IPS DF 19.7 (cell line): ENCODE measurements at places on chromosomes 4 and X.

DNA sequence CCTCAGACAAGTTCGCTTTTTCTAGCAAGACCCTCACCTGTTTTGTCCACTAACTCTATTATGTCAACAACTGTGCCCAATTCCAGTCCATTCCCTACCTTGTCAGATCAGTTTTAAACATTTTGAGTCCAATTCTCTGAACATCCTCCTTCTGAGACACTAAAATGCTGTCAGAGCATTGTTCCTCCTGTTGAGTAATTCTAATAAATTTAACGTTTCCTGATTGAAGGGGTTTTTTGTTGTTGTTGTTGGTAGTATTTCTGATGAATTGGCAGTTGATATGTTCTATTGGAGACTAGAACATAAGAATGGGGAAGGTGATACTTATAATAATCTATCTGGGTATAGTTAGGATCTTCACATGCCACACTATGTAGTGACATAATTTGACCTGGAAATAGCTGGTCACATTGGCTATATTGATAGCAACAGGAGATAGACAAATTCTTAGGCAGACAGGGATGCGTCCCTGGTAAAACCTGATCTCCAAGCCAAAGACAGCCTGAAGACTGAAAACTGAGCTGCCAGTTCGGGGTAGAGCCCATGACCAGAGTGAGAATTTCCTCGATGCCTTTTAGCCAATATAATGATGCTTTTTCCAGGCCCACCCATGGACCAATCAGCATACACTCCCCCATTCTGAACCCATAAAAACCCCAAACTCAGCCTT lies 12.4 kb upstream of the CXCL2 start:
- no peak for DNase-seq

GRCh38 chrX:7351926-7352325 lies 204.0 kb upstream of the PUDP start:
- DNase-seq = no peak

DNA sequence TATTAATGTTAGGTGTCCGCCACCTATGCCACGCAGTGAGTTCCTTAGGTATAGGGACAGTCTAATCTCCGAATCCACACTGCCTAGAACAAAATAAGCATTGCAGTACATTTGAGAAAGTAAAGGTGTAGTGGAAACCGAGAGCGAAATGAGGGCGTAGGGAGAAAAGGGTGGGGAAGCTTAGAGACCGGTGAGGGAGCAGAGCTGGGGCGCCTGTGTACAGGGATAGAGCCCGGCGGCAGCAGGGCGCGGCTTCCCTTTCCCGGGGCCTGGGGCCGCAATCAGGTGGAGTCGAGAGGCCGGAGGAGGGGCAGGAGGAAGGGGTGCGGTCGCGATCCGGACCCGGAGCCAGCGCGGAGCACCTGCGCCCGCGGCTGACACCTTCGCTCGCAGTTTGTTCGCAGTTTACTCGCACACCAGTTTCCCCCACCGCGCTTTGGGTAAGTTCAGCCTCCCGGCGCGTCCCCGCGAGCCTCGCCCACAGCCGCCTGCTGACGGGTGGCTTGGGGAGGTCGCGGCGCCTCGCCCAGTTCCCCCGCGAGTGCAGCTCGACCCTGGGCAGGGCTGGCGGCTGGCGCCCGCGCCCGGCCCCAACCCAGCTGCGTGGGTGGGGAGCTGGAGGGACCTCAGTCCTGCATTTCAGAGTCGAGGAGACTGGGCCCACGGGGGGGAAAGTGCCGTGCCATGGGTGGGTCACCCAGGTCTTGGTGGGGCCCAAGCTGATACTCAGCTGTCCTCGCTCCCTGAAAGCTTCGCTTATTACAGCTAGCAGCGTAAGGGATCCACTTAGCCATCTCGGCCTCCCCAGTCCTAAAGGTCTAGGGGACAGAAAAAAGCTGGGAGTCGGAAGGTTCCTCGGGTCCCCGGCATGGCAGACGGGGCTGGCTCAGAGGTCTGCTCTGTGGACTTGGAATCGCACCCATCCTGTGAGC lies at the start of gene ANXA3:
ANXA3 (plus strand) TSS at position 351 of the 932 bp plus-strand sequence. CDS start 2,704 bp downstream, outside the sequence.
- no peak for DNase-seq

DNA sequence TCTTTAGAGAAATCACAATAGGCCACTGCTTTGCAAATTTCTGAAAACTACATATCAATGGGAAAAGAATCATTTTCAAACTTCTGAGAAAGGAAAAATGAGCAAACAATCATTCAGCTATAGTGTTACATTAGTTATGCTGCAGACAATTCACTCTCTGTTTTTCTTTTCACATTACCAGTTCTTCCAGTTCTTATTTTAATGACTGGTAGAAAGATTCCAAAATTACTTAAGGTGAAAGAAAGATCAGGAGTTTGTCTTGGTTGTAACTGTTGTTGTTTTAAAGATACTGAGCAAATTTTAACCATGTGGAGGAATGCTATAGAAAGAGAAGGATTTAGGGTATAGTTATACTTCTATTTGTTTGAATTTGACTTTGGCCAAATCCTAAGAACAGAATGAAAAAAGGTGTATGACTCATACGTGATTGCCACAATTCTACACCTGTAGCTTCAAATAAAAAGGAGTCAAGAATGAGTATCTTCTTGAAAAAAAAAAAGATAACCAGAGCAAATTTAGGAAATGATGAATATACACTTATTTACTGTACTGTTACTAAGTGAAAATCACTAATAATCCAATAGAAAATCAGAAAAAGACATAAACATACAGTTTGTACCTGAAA lies 21.0 kb upstream of the RASGEF1B start:
- DNase-seq = no peak
